Karpas-422 (cell line): ENCODE measurements at places on chromosomes 13 and 19. TPM values are rescaled to one million over a fixed set of nuclear protein-coding genes. Genes with fewer than 3 reads are reported as not detected.
A peak's percentile ranks its signal among the peaks of the same experiment; 100 is the strongest.

- no peak overlapping the region for H3K27ac ChIP-seq
- peaks cover 30% of the 10 kb centered on the region for H3K4me1 ChIP-seq
- peaks cover 21% of the 10 kb centered on the region for H3K36me3 ChIP-seq
- DNase-seq = peak; percentile 69
These were observed 6.9 kb downstream of the PEAK3 start for GRCh38 chr19:2274931-2275535.

Gene ZNF100
- 10.4 and 37.2 TPM in 2 replicates for total RNA-seq

Gene LGALS14
- 3.7 and 6.1 TPM in 2 replicates for total RNA-seq

Gene MADCAM1
- total RNA-seq = 0.11 and 0.97 TPM in 2 replicates
